RPMI7951 (cell line): ENCODE measurements at places on chromosomes 7 and 10. TPM values are rescaled to one million over a fixed set of nuclear protein-coding genes. Genes with fewer than 3 reads are reported as not detected.

- DNase-seq: peak; percentile 91
Measured at GRCh38 chr7:121504482-121504881, 108.4 kb upstream of the FAM3C start.

GRCh38 chr10:130128922-130129321 is 7.3 kb upstream of the GLRX3 start:
- no peak for DNase-seq

Gene ANKRD30A
- total RNA-seq: not detected in 2 replicates

DNA sequence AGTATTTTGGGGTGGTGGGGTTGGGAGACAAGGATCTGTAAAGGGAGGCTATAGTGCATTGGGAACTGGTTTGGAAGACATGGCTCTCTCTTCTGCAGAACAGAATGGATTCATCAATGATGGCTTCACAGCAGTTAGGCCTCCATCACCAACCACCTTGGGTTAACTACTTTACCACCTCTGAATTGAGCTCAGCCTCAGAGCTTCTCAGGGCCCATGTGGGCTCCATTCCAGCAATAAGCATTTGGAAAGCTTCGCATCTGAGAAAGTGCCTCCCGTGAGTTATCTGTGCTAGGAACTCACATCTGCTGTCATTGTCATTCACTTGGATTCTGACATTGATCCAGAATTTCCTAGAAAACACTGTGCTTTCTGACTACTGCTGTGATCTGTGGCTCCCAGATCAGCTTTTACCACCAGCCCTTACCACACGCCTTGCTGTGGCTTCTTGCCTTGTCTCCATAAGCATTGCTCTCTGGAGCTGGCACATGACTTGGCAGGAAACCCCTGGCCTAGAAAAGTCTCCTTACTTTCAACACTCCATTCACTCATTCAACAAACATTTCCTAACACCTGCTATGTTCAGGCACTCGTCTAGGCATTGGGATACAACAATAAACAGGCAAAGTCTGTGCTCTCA is 70.7 kb upstream of the ADO start:
- peak; percentile 36 for DNase-seq

DNA sequence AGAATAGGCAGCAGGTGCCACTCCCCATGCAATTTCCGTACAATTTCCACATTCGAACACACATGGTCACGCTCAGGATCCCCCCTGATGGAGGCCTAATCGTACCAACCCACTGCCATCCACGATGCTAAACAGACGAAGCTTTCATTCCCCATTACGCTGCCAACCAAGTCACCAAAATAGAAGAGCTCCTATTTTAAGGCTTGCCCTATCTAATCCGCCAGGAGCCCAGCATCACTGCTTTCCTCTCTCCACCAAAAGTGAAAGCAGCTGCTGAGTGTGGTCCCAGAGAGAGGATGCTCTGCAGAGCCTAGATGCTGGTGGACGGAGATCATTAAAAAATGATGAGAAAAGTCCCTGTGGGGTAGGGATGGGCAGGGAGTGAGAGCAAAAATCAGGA is 43.3 kb downstream of the HSPA12A start:
- DNase-seq: no peak

Gene NME8
- not detected in 2 replicates for total RNA-seq

Gene XPNPEP1
- 70.7 and 89.2 TPM in 2 replicates for total RNA-seq

DNA sequence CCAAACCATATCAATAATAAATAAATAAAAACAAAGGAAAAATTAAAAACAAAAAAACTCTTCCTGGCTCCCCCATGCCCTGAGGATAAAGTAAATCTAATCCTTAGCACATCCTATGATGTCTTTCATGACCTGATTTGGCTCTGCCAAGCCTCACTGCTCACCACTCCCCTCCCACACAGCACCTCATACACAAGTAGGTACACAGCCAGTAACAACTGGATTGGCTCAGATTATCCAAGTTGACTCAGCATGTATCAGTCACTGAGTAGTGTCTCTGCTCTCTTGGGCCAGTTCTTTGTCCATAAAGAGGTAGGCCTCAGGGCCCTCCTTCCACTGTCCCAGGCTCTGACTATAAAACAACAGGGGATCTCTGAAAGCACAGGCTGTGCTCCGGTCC is 99.6 kb downstream of the STRA8 start:
- DNase-seq: no peak

- no peak for DNase-seq
Measured at GRCh38 chr10:1627945-1628344, 109.4 kb downstream of the ADARB2 start.

- DNase-seq: no peak
Measured at GRCh38 chr7:80047856-80048459, 86.7 kb upstream of the GNAI1 start.

Gene CCDC186
- 5.8 and 10.0 TPM in 2 replicates for total RNA-seq
